ENCODE measurements at places on chromosomes 2 and 18. TPM values are rescaled to one million over a fixed set of nuclear protein-coding genes. Genes with fewer than 3 reads are reported as not detected.

OR6B2 gene
- not detected for polyA plus RNA-seq

MYL1 gene
- 33.1 TPM for polyA plus RNA-seq

SAG gene
- polyA plus RNA-seq, result 25.6 TPM

NLRC4 gene
- 0.70 TPM for polyA plus RNA-seq

SCG2 gene
- polyA plus RNA-seq, result 1.2 TPM

MXD1 gene
- 16.8 TPM for polyA plus RNA-seq

ATP8B1 gene
- 3.0 TPM for polyA plus RNA-seq

GALR1 gene
- polyA plus RNA-seq, result 0.11 TPM

EFEMP1 gene
- polyA plus RNA-seq, result 74.0 TPM

SLC35F6 gene
- 15.5 TPM for polyA plus RNA-seq

DLX1 gene
- 0.21 TPM for polyA plus RNA-seq

LOXHD1 gene
- polyA plus RNA-seq, result 59.4 TPM

MYOM1 gene
- polyA plus RNA-seq, result 16.9 TPM

SEPTIN10 gene
- 130 TPM for polyA plus RNA-seq

KCNG2 gene
- polyA plus RNA-seq, result 0.50 TPM

PDE1A gene
- polyA plus RNA-seq, result 45.0 TPM

CLEC4F gene
- 2.6 TPM for polyA plus RNA-seq

PDE11A gene
- polyA plus RNA-seq, result 7.8 TPM

DUSP19 gene
- polyA plus RNA-seq, result 4.5 TPM

FBXO41 gene
- 4.9 TPM for polyA plus RNA-seq

MARCO gene
- polyA plus RNA-seq, result 16.0 TPM

CCDC68 gene
- polyA plus RNA-seq, result 8.5 TPM

GKN1 gene
- not detected for polyA plus RNA-seq

SERPINB3 gene
- polyA plus RNA-seq, result 2.4 TPM

POTEJ gene
- polyA plus RNA-seq, result 6.0 TPM

SULT6B1 gene
- polyA plus RNA-seq, result 1.7 TPM

CPO gene
- polyA plus RNA-seq, result 0.90 TPM

LINC00305 gene
- polyA plus RNA-seq, result 13.2 TPM

WDR35 gene
- polyA plus RNA-seq, result 23.6 TPM

ZBTB14 gene
- 10.7 TPM for polyA plus RNA-seq

OBSL1 gene
- 312 TPM for polyA plus RNA-seq

C2orf80 gene
- polyA plus RNA-seq, result not detected

PLCL1 gene
- polyA plus RNA-seq, result 2.6 TPM

HOXD13 gene
- 0.36 TPM for polyA plus RNA-seq

CXCR1 gene
- polyA plus RNA-seq, result 0.61 TPM

RTP5 gene
- 0.13 TPM for polyA plus RNA-seq

CYBRD1 gene
- polyA plus RNA-seq, result 60.1 TPM

CUL3 gene
- polyA plus RNA-seq, result 442 TPM

MRPS5 gene
- 44.4 TPM for polyA plus RNA-seq

CFC1 gene
- not detected for polyA plus RNA-seq

CCNT2 gene
- polyA plus RNA-seq, result 28.2 TPM

STAM2 gene
- 47.6 TPM for polyA plus RNA-seq

DTNB gene
- 21.9 TPM for polyA plus RNA-seq

NRBP1 gene
- 191 TPM for polyA plus RNA-seq

All from testis (tissue), 5 donors.